A172 (cell line): ENCODE measurements at places on chromosomes 7 and 10.

- DNase-seq, result no peak
Measured at GRCh38 chr10:110042891-110043290, 35.1 kb downstream of the ADD3 start.

- DNase-seq, result peak; percentile 78
Measured at GRCh38 chr7:55432939-55433784, 68.0 kb downstream of the LANCL2 start.

DNA sequence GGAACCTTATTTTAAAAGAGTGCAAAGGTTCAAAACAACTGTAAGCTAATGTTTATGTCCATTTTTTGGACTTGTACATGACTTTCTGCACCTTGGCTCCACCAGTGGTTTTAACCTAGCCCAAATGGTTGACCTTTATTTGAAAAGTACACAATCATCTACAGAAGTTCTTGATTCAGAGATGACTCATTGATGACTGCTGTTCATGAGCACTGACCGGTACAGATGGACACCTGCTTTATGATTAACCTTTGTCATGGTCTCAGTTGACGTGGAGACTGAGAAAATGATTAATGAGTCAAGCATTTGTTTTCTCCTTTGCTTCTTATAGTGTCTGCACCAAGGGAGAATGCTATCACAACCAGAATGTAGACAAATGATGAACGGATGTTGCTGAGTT, 55.7 kb upstream of the PTER start:
- DNase-seq, result peak; percentile 10

DNA sequence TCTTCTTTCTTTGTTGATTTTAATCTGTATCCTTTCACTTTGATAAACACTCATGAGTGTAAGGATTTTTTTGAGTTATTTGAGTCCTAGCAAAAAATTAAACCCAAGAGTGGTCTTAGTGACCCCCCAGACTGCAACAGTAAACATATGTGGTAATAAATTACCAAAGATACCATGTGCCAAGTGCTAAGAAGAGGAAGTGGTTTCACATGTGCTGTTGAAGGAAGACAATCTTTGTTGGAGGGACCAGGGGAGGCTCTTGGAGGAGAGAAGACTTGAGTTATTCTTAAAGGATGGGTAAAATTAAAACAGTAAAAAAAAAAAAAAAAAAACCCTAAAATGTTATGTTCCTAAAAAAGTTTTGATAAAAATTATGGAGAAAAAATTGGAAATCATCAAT, 150.2 kb downstream of the SEC23IP start:
- no peak for DNase-seq

- no peak for DNase-seq
Measured at GRCh38 chr7:148584154-148584827, 6.3 kb upstream of the C7orf33 start.

DNA sequence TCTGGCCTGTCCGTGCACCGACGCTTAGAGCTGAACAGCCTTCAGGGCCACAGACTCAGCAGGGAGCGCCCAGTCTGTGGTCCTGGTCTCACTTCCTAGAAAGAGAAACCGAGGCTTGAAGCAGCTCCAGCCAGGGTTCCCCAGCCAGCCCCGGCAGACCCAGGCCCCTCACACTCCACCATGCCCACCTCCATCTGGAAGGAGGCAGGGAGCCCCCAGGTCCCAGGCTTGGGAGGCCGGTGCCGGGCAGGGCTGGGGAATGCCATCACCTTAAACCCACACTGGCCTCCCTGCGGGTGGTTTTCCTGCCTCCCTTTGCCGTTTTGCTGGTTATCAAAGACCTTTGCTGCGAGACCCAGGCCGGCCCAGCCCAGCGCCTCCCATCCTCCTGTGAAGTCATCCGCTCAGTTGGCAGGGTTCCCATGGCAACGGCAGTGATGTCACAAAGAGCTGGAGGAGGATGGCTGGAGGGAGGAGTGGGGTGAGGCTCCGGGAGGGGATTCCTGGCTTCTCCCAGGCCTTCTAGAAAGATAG, 24.0 kb downstream of the ELFN1 start:
- peak; percentile 83 for DNase-seq

DNA sequence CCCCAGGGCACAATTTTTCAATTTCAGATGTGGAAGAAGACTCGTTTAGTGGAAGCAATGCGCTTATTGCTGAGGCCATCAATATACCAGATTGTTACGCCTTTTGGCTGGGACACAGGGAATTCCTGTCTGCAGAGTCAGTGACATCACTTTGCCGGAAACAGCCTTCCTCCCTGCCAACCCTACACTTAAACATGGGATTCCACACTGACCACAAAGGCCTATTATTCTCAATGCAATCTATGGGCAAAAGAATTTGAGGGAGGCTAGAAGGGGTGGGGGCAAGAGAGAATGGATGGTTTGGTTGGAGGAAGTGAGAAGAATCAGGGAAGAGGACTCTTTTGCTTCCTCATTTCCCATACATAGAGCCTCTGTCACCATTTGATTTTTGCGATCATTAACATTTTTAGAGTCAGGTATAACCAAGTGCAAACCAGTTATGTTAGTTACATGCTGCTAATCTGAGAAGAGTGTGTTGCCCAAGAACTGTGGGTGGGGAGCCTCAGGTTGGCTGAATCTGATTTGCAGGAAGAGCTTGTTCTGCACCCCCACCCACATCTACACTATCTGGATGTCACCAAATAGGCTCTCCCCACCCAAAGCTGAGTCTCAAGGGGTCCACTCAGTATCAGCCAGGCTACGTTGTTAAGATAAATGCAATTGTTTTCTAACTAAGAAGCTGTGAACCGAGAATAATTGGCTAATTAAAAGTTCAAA, 58.2 kb downstream of the ENTPD1 start:
- peak; percentile 83 for DNase-seq

GRCh38 chr7:89129600-89130375, 334.3 kb upstream of the TEX47 start:
- DNase-seq, result no peak

GRCh38 chr7:155262031-155262430, 35.6 kb upstream of the INSIG1 start:
- no peak for DNase-seq

DNA sequence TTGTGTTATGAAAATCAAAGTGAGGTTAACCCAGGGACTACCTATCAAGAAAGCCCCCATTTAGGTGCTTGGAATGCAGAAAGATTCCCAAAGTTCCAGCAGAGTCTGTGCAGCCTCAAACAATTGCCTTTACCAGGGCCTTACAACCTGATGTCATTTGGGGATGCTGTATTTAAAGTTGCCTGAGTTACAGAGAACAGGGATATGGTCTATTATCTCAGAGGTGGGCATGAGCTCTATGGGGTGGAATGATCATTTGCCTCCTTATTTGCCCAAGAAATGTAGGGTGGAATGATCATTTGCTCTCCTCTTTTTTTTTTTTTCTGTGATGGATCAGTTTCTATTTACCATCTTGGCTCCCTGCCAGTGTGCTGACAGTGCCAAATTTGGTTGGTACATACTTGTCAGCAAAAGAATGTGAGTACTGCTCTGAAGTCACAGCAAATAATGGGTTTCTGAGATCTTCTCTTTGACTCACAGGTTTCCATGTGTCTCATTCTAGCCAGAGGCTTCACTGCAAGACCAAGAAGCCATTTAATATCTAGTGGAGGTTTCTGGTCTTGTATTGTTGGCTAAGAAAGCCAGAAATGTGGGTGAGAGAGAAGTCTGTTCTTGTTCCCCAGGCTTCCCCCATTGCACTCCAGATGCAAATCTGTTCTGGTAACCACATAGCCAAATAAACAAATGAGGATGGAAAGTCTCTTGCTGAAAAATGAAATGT, 45.5 kb upstream of the ZNRF2 start:
- DNase-seq, result peak; percentile 25

- no peak for DNase-seq
Measured at GRCh38 chr10:59289853-59290252, 72.5 kb downstream of the FAM13C start.

DNA sequence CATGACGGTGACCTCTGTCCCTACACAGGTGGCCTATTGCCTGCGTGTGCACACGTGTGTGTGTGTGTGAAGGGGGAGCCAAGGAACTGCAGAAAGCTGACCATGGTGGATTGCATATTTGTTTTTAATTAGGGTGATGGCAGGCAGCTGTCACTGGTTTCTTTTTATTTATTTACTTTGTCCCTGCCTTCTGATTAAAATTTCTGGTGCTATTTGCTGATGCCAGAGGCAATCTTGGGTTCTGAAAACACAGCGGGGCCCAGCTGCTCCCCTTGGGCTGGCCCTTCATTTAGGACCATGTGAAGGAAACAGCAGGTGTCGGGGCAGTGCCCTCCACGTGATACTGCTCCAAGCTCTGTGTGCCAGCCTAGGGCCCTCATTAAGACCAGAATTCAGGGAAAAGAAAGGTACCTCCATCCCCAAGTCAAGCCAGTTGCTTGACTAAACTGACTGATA, 71.3 kb upstream of the PODXL start:
- peak; percentile 80 for DNase-seq

- DNase-seq, result peak; percentile 72
Measured at GRCh38 chr7:34036051-34036920, 130.9 kb downstream of the BMPER start.

DNA sequence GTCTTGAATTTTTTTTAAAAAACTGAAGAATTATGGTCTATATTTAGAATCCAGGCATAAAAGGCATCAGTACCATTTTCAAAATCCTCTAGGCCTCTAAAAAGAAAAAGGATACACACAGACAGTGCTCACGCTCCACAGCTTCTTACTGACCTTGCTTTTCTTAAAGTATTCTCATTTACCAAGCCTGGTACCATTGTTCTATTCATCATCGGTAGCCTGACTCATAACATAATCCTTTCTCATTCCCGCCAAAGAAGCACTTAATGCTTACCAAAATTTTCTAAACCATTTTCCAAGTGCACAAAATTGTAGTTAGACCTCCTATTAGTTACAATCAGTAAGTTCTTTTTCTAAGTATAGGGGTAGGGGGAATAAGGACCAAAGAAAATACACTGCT, 54.6 kb downstream of the ATE1 start:
- no peak for DNase-seq

GRCh38 chr7:129422727-129423126, 11.5 kb upstream of the STRIP2 start:
- no peak for DNase-seq

DNA sequence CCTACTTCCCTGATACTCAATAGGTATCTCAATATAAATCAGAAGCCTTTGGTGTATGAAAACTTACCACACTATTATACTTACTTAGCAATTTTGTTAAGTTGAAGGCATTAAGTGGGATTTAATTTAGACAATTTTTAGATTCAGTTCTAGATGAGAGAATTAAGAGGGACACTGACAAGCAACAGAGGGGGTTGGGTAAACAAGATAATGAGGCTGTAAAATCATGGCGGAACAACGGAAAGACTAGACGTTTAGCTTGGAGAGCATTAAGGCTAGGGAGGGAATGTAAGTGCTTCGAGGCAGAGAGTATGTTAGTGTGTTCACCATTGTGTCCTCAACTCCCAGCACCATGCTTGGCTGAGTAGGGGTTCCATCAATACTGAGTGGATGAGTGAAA, 71.3 kb downstream of the DENND11 start:
- no peak for DNase-seq
